Fibroblast of pulmonary artery (primary cell): ENCODE measurements at places on chromosomes 4 and X.

GRCh38 chr4:20044966-20045365 is 206.7 kb upstream of the SLIT2 start:
- DNase-seq = no peak

DNA sequence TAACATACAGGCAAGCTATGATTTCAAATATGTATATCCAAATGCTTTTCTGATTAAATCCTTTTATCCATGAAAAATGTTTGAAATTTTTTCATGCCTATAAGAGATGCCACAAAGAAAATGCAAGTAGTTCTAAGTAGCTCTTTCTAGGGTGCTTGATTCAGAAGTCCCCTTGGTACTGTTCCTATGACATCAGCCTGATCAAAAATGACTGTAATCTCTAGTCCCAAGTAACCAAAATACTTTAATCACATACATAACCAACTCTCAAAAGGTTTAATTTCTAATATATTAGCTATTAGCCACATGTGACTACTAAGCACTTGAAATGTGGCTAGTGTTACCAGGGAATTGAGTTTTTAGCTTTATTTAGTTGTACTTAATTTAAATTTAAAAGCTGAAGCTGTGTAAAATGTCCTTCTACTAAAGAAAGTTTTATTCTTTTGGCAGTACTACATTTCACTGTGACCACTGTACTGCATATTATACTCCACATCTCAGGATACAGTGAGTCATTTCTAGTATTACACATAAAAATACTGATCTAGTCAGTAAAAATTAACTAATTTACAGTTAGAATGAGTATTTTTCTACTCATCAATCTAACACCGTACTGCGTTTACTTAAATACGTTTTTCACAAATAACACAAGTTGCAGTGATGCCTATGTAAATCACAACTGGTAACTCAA is 33.9 kb downstream of the FBXW7 start:
- peak; percentile 22 for DNase-seq

DNA sequence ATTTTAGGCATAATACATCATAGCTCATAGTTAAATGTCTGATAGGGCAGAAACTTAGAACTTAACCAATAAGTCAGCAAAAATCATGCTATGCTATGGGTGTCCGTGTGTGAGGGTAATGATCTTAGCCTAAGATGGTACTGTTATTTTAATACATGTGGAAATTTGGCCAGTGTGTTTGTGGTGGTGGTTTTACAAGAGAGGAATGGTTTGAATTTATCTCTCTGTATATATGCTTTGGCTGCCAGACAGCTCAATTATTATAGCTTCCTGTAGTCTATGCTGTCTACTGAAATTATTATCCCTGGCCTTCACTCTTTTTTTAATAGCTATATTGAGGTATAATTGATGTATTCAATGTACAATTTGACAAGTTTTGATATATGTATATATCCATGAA is 21.3 kb downstream of the ZNF330 start:
- no peak for DNase-seq

DNA sequence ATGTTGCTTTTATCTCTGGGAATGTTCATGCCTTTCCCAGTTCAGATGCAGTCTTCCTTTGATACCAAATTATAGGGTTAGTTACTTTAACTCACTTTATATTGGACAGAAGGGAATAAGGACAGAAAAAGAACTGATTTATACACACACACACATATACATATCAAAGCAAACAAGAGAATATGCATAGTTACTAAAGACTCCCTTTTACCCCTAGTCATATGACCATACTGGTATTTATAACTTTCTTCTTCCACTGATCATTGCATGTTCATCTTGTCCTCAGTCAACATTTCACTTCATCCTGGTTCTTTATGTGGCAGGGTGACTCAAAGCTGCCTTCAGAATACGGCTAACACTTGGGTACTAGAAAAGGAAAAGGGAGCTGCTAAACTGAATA is 120.4 kb downstream of the PARM1 start:
- DNase-seq = no peak

DNA sequence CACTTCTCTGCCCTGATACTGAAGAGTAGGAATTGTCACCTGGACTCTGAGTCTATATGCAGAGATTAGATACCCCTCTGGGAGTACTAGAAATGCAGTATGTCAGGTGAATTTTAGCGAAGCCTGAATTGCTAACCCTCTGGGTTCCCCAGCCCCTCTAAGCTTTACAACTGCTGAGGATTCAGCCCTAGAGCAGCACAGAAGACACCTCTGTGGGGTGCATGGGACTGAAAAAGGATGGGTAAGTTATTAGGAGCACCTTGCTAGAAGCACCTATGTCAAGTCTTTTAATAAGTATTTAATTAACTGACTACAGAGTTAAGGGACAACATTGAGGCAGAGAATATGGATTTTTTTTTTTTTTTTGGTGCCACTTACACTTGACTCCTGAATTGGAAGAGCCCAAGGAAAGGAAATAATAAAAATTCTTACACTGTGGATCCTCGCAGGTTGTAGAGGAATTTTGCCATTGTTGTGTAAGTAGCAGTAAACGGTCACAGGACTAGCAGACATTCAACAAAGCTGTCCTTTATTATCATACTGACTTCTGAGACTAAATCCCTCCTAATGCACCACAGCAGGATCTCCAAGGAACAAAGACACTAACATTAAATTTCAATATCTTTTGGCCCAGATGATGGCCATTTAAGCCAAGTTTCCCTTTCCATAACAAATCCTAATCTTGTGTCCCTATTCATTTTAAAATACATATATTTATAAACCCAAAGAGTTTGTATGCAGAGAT is 253.2 kb downstream of the ANKRD50 start:
- DNase-seq = no peak

- DNase-seq = peak; percentile 53
These were observed 142.3 kb upstream of the SLIT2 start for GRCh38 chr4:20109391-20109790.

DNA sequence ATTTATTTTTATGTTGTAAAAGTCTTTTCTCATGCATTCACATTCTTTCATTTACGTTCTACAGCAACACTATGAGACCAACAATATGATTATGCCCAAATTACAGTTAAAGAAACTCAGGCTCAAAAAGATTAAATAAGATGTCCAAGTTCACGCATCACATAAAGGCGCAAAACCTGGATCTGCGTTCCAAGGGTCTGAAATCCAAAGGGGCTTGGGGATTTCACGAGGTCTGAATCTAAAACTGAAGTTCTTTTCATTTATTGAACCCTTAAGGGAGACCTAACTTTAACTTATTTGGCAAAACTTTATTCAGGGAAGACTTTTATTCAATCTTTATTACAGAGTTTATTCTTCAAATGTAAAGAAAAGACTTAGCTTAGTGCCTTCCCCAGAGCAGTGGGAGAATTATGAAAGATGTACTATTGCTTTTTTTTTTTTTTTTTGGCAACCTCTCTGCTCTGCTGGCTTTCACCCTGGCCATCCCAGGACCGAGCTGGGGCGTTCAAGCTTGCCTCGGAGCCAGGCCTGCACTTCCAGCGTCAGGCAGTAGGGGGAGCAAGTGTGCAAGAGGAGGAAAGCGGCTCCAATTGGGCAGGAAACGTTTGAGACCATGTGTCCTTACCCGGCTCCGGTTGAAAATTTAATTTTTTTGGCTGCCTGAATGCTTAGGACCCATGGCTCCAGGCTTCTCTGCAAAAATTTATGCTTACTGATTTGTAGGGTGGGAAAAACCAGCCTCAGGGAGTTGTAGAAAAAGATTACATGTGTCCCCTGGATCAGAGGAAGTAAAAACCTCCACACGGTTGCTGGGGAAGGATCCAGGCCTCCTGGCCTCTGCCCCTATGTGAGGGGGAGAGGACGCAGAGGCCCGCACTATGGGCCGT is 344.3 kb upstream of the KLF3 start:
- DNase-seq = peak; percentile 96

DNA sequence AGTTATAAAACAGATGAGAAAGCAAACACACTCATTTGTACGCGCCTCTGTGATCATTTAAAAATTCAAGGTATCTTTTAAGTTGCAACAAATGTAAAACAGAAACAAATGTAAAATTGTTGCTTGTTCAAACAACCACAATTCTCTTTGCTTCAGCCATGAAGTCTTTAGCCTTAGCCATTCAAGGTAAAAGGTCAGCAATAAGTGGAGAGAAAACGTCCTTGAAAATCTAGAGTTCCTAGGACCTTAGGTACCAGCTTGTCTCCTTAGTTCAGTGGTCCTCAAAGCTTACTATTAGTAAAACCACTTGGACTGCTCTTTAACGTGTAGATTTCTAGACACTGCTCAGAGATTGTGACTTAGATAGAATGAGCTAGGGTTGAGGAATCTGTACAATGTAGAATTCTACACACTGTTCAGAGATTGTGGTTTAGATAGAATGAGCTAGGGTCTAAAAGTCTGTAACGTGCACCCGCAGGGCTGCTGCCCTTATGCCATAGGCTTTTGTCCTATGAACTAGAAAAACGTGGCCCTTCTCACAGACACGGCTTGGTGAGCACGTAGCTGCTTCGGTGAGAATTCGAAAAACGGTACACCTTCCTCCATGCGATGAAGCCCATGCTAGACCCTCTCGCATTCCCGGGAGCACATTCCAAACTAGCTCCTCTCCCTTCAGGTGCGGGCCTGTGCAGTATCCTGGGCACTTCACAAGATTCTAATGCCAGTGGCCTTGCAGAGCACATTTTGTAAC is 1.7 kb downstream of the PLAC8 start:
- DNase-seq = no peak

GRCh38 chrX:123740536-123740935 is 7.7 kb upstream of the THOC2 start:
- DNase-seq = no peak

GRCh38 chr4:82691431-82691830 is 107.2 kb downstream of the SCD5 start:
- DNase-seq = no peak

DNA sequence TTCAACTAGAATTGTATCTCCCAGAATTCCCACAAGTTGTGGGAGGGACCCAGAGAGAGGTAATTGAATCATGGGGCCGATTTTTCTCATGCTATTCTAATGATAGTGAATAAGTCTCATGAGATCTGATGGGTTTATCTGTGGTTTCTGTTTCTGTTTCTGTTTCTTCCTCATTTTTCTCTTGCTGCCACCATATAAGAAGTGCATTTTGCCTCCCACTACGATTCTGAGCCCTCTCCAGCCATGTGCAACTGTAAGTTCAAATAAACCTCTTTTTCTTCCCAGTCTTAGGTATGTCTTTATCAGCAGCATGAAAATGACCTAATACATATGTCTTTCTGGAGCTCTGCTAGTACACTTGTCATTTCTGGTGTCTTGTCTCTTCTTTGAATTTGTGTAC is 22.1 kb upstream of the OR13H1 start:
- DNase-seq = no peak

DNA sequence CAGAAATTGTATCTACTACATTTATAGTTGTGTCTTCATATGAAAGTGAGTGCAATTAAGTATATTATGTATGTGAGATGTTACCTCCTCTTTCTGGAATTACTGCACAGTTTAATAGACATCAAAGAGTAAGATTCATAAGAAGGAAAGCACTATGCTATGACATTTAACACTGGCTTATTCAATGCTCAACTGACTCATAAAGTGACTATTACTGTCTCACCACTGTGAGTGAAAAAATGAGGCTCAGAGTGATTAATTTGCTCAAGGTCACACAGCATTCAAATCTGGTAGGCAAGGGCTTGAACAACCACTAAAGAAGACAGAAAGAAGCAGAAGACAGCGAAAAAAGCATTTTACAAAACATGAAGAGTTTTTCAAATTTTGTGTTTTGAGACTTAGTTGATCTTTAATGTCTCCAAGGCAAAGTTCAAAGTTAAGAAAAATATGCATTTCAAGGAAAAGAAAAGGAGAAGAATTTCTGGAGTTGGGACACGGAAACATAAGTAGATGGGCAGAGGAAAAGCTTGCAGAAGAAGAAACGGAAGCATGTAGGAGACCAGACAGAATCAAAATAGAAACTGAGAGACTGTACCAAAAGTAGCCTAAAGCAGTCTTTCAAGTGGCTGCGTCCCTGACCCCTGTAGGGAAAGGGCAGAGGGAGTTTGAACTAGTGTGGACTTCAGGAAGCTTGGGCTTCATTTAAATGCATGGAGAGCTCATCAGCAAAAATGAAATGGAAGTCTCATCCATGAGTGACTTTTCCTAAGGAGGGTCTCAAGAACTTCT is 66.3 kb downstream of the KCNIP4 start:
- DNase-seq = no peak

- no peak for DNase-seq
These were observed 345.3 kb upstream of the BMP3 start for GRCh38 chr4:80685214-80685613.

DNA sequence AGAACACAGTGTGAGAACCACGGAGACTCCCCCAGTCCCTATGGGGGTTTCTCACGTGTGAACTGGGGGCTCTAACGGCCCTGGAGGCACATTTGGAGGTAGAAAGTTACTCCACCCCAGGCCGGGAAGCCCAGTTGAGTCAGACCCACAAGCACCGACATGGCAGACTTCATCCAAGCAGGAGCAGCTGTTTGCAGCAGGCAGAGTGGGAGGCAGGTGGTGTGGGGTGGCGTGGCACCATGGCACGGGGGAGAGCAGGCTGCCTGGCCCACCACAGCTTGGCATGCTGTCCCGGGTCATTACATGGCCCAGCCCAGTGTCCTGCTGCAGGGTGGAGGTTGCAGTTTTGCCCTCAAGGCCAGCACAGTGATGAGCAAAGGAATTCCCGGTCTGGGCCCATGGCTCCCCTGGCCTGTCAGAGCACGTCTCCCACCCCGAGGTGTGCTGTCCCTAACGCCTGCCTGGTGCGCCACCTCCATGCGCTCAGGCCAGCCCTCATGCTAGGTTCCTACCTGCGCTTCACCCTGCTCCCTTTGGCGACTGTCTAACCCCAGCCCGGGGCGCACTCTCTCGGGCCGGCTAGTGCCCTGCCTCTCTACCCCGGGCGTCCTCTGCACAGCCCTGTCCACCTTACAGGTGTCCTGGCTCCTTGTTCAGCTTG is 90.6 kb upstream of the AFAP1 start:
- no peak for DNase-seq

DNA sequence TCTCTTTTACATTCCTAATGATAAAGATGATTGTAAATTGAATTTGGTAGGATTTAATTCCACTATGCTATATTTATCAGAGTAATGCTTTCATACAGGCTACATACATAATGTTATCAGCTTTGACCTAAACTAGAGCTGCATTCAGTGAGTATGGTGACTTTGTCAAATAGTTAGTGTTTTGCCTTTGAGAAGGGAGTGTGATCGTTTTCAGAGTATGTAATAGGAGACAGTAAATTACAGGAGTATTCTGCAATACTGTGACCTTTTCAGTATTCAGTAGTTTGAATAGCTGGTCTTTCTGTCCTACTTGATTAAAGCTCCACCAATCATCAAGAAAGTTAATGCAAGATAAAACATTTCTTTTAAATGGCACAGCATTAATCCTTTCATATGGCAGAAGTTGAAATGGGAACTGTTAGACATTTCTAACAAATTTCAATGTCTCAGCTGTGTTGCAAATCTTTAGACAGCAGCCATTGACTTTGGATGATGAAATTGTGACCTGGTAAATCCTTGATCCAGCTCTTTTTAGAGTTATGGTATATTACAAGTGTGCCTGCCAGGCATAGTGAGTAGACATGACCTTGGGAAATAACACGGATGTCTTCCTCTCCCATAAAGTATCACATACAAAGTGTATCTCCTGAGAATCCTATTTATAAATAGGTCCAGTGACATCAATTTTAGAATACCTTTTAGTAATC is 455.3 kb downstream of the KCTD8 start:
- no peak for DNase-seq
